Large intestine (tissue), 12 donors: ENCODE measurements at places on chromosomes 1 and 21.

- peak; percentile 22 for DNase-seq
- H3K27me3 ChIP-seq: no peaks in the 10 kb centered on the region
- no peaks in the 10 kb centered on the region for H3K36me3 ChIP-seq
- H3K4me1 ChIP-seq: no peaks in the 10 kb centered on the region
- no peak overlapping the region for H3K27ac ChIP-seq
- H3K4me3 ChIP-seq: no peak overlapping the region
Measured at GRCh38 chr1:30008998-30009657, 714.3 kb downstream of the MATN1 start.

DNA sequence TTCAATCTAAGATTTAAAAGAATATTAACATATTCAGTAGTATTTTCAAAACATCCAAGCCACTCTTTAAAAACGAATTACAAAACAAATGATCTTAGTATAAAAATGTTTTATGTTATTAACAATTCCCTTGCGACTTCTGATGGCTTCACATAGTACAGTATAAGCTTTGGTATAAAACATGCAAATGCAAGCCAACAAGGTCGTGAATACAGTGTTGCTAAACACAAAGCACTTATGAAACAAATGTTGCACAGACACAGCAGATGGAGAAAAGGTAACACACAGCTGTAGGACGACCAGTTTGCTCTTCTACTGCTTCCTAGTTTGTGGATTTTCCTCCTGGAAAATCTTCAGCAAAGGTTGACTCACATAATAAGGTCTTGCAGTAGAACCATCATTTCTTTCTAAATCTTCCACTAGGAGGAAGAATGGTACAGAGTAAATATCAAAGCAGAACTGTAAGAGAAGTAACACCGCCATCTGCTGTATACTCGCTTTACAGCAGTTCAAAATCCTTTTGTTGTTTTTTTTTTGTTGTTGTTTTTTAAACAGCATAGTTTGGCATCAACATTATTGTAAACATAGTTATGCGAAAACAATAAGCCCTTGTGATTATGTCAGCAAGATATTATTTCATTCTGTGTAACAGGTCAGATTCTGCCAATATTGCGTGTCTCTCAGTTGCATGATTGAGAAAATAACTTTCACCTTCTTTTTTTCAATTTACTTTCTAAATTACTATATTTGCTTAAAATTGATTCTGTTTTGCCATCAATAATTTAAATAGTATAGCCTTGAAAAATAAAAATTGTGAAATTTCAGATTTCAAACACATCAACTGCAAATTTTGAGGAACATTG lies 69.5 kb downstream of the LHX8 start:
- no peaks in the 10 kb centered on the region for H3K27me3 ChIP-seq
- no peaks in the 10 kb centered on the region for H3K36me3 ChIP-seq
- H3K4me3 ChIP-seq: no peak overlapping the region
- no peaks in the 10 kb centered on the region for H3K4me1 ChIP-seq
- peak; percentile 5 for DNase-seq
- no peak overlapping the region for H3K27ac ChIP-seq

- no peak overlapping the region for H3K4me3 ChIP-seq
- H3K27me3 ChIP-seq: no peaks in the 10 kb centered on the region
- H3K36me3 ChIP-seq: no peaks in the 10 kb centered on the region
- no peak for DNase-seq
Measured at GRCh38 chr21:20026543-20026942, 971.7 kb upstream of the NCAM2 start.

DNA sequence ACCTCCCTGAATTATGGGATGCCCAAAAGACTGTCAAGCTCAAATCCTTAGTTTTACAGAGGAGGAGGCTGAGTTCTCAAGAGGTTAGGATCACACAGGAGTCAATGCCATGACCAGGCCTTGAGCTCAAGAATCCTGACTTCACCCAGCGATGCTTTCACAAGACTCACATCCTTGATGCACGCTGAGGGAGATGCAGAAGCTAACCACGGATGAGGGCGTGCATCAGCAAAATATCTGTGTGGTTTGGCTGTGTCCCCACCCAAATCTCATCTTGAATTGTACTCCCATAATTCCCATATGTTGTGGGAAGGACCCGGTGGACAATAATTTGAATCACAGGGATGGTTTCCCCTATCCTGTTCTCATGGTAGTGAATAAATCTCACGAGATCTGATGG lies 133.2 kb downstream of the KCNJ6 start:
- no peak overlapping the region for H3K4me3 ChIP-seq
- no peak for DNase-seq
- no peaks in the 10 kb centered on the region for H3K4me1 ChIP-seq
- H3K27ac ChIP-seq: no peak overlapping the region
- H3K27me3 ChIP-seq: no peaks in the 10 kb centered on the region
- no peaks in the 10 kb centered on the region for H3K36me3 ChIP-seq

DNA sequence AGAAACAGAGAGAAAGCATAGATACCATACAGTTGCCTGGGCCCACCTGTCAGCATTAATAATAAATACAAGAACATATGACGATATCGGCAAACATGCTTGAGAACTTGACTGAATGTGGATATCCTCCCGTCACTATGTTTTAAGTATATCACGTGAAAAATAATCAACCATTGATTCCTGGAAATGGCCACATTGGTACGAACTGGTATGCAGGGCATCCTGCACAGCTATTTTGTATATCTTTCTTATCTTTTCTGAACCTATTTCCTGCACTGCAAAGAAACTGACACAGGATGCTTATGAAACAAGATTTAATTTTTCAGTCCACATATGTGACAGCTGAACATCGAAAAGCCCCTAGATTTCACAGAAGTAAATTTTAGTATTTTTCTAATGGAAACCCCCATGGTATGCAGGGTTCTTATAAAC lies 22.8 kb upstream of the RGS1 start:
- no peaks in the 10 kb centered on the region for H3K4me1 ChIP-seq
- H3K27me3 ChIP-seq: no peaks in the 10 kb centered on the region
- H3K4me3 ChIP-seq: no peak overlapping the region
- no peak for DNase-seq
- no peaks in the 10 kb centered on the region for H3K36me3 ChIP-seq
- H3K27ac ChIP-seq: no peak overlapping the region

- no peak overlapping the region for H3K4me3 ChIP-seq
- peaks cover 7% of the 10 kb centered on the region for H3K4me1 ChIP-seq
- H3K27ac ChIP-seq: peak overlapping the region; percentile 65
- peak; percentile 55 for DNase-seq
Measured at GRCh38 chr1:41109310-41110197, 88.0 kb upstream of the SLFNL1 start.

GRCh38 chr1:233730809-233731208 lies 116.9 kb downstream of the KCNK1 start:
- no peaks in the 10 kb centered on the region for H3K36me3 ChIP-seq
- H3K4me1 ChIP-seq: no peaks in the 10 kb centered on the region
- no peak for DNase-seq
- H3K4me3 ChIP-seq: no peak overlapping the region
- H3K27me3 ChIP-seq: no peaks in the 10 kb centered on the region

GRCh38 chr1:42833981-42834380 lies 12.4 kb upstream of the ZNF691 start:
- H3K27me3 ChIP-seq: no peaks in the 10 kb centered on the region
- no peak overlapping the region for H3K4me3 ChIP-seq
- no peak overlapping the region for H3K27ac ChIP-seq
- H3K36me3 ChIP-seq: peaks cover 20% of the 10 kb centered on the region
- no peak for DNase-seq
- H3K4me1 ChIP-seq: no peaks in the 10 kb centered on the region

DNA sequence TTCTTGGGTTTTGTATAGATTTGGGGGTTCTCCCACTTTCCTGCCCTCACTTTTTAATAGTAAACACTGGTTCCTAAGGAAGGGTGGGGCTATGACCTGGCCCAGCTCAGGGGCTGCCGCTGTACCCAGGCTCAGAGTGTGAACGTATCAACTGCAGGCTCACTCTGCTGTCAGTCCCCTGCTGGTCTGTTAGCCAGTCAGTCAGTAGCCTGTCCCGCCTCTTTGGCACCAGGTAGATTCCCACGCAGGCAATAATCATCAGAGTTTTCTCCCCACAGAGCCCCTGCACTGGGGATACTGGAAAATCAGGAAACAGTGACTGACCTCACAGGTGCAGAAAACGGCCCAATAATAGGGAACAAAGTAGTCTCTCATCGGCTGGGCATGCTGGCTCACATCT lies 15.0 kb upstream of the ALPL start:
- H3K36me3 ChIP-seq: no peaks in the 10 kb centered on the region
- H3K27ac ChIP-seq: no peak overlapping the region
- H3K4me1 ChIP-seq: peaks cover 3% of the 10 kb centered on the region
- DNase-seq: no peak

- H3K27ac ChIP-seq: no peak overlapping the region
- H3K36me3 ChIP-seq: peaks cover 2% of the 10 kb centered on the region
- DNase-seq: no peak
- no peaks in the 10 kb centered on the region for H3K27me3 ChIP-seq
- H3K4me3 ChIP-seq: no peak overlapping the region
- peaks cover 2% of the 10 kb centered on the region for H3K4me1 ChIP-seq
Measured at GRCh38 chr1:169364948-169365347, 2.6 kb downstream of the NME7 start.

DNA sequence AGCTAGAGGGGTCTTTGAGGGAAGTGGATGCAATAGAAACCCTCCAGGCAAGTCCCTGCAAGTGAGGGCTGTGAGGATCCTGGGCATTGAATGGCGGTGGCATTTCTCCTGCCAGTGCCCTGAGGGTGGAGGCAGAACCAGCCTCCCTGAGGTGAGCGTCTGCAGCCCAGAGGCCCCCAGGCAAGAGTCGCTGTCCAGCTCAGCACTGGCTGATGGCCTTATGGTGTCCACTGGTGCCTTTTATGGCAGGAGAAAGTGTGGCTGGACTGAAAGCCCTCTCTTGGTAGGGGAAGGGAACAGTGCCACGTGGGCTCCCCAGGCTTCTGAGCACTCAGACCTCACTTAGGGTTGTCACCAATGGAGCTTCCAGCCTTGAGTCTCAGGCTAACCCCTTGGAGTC lies 77.3 kb downstream of the SH3BGR start:
- no peak overlapping the region for H3K4me3 ChIP-seq
- no peaks in the 10 kb centered on the region for H3K36me3 ChIP-seq
- H3K27ac ChIP-seq: no peak overlapping the region
- H3K4me1 ChIP-seq: peaks cover 11% of the 10 kb centered on the region

- no peak overlapping the region for H3K4me3 ChIP-seq
- no peaks in the 10 kb centered on the region for H3K27me3 ChIP-seq
- H3K36me3 ChIP-seq: no peaks in the 10 kb centered on the region
- no peak for DNase-seq
- no peak overlapping the region for H3K27ac ChIP-seq
Measured at GRCh38 chr1:169931795-169932231, 38.1 kb upstream of the SCYL3 start.

DNA sequence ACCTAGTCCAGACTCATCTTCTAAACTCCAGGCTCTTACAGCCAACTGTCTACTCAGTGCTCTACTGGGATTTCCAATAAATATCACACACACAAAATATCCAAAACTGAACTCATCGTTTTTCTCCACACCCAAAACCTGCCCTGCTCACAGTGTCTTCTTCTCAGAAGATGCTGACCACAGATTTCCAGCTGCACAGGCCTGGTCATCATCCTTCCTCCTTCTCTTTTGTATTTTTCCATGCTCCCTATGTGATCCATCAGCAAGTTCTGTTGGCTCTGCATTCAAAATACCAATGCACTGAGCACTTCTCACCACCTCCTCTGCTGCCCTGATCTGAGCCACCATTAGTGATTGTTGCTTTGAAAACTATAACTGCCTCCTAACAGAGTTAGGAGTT lies 159.5 kb upstream of the KAZN start:
- no peak for DNase-seq

- no peaks in the 10 kb centered on the region for H3K4me1 ChIP-seq
- H3K27ac ChIP-seq: no peak overlapping the region
- no peak overlapping the region for H3K4me3 ChIP-seq
- no peaks in the 10 kb centered on the region for H3K27me3 ChIP-seq
- no peaks in the 10 kb centered on the region for H3K36me3 ChIP-seq
Measured at GRCh38 chr1:43861337-43861736, 72.3 kb upstream of the ARTN start.

DNA sequence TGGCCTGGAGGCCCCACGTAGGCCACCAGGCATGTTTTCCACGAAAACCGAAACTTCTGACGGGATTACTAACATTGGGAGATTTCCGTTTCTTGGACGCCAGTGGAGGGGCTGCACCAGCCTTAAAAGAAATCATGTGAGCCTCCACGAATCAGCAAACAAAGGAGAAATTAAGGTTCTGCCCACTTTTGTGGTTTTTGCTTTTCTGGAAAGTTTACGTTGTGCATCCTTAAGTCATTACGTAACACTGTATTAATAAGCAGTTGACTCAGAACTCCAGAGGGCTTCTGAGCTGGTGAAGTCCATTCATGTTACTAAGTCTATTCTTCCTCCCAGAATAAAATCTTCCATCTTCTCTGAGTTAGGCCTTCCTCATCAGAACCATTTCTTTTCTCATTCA lies 168.5 kb downstream of the PSMG1 start:
- H3K27me3 ChIP-seq: no peaks in the 10 kb centered on the region
- H3K4me1 ChIP-seq: peaks cover 6% of the 10 kb centered on the region
- no peak overlapping the region for H3K4me3 ChIP-seq
- H3K36me3 ChIP-seq: no peaks in the 10 kb centered on the region
- no peak for DNase-seq

DNA sequence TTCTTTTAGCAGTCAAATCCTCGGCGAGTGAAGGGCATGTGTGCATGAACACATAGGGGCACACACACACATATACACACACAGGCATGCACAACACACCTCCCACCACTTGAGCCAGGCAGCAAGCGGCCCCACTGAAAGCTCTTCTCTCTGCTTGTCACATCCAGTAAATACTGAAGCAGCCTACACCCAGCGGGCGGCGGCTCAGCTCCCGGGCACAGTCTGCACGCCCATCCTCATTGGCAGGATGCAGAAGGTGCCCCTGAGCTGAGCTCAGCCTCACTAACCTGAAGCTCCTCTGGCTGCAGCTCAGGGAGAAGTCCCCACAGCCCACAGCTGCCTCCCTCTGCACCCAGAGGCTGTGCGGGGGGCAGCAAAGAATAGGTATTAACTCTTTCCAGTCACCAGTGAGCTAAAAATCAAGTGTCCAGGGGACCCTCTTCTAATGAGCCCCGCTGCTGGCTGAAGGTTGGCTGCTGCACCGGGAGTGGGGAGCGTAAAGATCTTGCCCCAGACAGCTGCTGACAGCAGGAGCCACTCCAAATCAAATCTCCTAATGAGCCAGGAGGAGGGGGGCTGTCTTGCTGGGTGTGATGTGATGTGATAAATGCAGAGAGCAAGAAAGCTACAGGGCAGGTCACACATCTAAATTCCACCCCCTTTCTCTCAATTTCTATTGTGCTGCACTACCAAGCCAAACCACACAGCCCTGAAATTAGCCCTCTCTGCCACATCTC lies 12.5 kb downstream of the RGS8 start:
- H3K4me1 ChIP-seq: no peaks in the 10 kb centered on the region
- no peaks in the 10 kb centered on the region for H3K36me3 ChIP-seq
- no peak overlapping the region for H3K4me3 ChIP-seq
- peaks cover 21% of the 10 kb centered on the region for H3K27me3 ChIP-seq

GRCh38 chr21:35171385-35171784 lies 122.3 kb upstream of the RUNX1 start:
- no peaks in the 10 kb centered on the region for H3K4me1 ChIP-seq
- H3K4me3 ChIP-seq: no peak overlapping the region
- no peaks in the 10 kb centered on the region for H3K36me3 ChIP-seq
- no peak overlapping the region for H3K27ac ChIP-seq
- DNase-seq: no peak

- H3K27me3 ChIP-seq: no peaks in the 10 kb centered on the region
- no peaks in the 10 kb centered on the region for H3K4me1 ChIP-seq
- H3K27ac ChIP-seq: no peak overlapping the region
- no peaks in the 10 kb centered on the region for H3K36me3 ChIP-seq
Measured at GRCh38 chr1:36207339-36207738, 16.9 kb upstream of the THRAP3 start.

GRCh38 chr1:193766329-193766728 lies 579.9 kb upstream of the B3GALT2 start:
- no peaks in the 10 kb centered on the region for H3K4me1 ChIP-seq
- no peaks in the 10 kb centered on the region for H3K27me3 ChIP-seq
- no peaks in the 10 kb centered on the region for H3K36me3 ChIP-seq
- no peak overlapping the region for H3K4me3 ChIP-seq
- H3K27ac ChIP-seq: no peak overlapping the region
